Occipital lobe (tissue), 3 donors: ENCODE measurements at places on chromosomes 5 and 9. TPM values are rescaled to one million over a fixed set of nuclear protein-coding genes. Genes with fewer than 3 reads are reported as not detected.

The BASP1 gene
- 359 TPM for total RNA-seq

The RASEF gene
- total RNA-seq: 0.31 TPM

The C5orf34 gene
- 4.4 TPM for total RNA-seq

GRCh38 chr9:114261026-114261425 lies 61.9 kb upstream of the ORM1 start:
- DNase-seq: no peak

DNA sequence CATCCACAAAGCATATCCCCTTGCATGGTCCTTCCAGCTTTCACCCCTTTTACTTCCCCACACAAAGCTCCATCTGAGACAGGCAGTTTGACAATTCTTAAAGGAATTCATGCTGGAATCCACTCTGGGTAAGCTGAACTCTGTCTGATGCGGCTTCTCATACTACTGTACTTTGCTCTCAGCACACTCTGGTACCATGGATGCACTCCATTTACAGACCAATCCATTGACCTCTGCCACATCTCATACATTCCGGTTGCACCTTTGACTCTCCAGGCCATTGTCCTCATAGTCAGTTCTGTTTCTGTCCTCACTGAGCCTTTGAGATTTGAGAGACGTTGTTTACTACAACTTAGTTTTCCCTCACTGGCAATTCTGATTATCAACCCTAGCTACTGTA lies 12.2 kb downstream of the SPATA9 start:
- DNase-seq: no peak

DNA sequence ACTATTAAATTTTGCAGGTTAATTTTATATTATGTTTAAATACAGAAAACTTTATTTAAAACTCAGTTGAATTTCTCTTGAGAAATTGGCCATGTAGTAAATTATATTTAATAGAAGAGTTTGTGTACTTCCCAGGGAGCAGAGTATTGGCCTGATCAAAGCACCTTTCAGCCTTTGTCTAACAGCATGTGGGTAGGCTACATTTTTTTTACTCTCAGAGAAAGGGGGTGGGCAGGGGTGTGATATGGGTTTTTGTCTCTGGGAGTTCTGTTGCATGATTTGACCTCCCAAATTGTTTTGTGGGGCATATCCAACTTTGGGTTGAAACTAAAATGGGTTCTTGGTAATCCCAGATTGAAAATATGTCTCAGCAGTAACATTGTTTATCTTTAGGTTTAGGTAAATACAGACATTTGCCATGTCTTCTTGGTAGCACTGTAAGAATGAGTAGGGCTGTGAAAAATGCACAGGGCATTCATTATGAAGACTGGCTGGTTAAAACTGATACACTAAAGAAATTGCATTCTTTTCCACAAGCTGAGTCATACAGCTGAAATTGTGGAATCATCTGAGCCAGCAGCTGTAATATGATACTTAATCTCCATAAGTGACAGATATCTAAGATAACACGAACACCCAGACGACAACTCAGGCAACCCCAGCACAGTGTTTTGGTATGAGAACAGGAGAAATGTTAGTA lies 75.4 kb upstream of the CDKN2B start:
- DNase-seq: no peak
